ENCODE measurements at places on chromosomes 1 and 21.

- no peak for DNase-seq
Measured at GRCh38 chr1:157498736-157499090, 53.6 kb downstream of the FCRL5 start.

DNA sequence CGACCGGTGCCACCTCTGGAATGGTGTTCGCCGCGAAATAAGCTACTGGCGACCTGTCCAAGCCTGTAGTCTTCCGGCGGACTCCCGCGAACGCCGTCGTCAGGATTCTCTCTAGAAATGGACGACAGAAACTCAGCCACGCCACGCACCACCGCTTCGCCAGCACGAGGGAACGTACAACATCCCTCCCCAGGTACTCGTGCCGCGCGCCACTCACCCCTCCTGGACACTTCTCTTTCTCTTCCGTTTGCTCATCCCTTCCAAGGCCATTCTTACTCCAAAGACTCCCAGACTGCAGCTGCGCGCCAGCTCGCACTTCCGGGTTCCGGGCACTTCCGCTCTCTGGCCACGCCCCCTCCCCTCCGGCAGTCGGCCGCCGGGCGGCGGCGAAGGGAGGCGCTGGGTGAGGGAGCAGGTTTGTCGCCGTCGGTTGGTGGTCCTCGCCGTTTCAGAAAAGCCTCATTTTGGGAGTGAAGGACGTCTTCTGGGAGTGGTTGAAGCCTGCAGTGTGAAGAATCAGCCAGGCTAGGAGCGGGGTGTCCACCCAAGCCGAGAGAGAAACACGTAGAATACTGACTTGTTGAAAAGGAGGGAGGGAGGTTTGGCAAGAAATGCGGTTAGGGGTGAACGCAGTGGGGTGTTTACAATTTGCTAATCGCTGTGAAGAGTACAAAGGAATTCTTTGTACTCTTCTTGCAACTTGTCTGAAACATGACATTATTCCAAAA, at the start of gene RBM34:
Gene RBM34, minus strand, starts transcription at position 294 of the 728 bp plus-strand sequence. Its CDS starts 24 bp downstream, at position 270.
- peak; percentile 95 for DNase-seq

- DNase-seq: no peak
Measured at GRCh38 chr1:211632808-211633523, 42.5 kb downstream of the NEK2 start.

GRCh38 chr1:46413596-46413985, 19.5 kb downstream of the FAAH start:
- peak; percentile 53 for DNase-seq

GRCh38 chr1:11045428-11046269, 1.4 kb downstream of the MASP2 start:
- DNase-seq: no peak

DNA sequence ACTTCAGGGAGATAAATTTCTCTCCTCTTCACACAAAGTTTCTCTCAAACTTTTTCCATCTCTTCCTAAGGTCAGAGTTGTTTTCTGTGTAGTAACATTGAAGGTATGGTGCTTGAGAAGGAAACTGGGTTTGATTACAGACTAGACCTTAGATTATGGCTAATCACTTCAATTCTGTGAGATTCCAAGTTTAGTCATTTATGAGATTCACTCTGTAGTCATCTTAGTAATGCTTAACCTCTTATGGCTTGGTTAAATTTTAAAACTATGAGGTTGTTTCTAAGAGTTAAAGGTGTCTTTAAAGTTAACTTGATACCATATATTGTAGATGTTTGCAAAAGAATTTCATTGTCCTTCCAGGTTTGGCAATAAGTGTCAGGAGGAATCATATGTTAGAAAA, 1092.2 kb downstream of the KCNT2 start:
- DNase-seq: no peak

DNA sequence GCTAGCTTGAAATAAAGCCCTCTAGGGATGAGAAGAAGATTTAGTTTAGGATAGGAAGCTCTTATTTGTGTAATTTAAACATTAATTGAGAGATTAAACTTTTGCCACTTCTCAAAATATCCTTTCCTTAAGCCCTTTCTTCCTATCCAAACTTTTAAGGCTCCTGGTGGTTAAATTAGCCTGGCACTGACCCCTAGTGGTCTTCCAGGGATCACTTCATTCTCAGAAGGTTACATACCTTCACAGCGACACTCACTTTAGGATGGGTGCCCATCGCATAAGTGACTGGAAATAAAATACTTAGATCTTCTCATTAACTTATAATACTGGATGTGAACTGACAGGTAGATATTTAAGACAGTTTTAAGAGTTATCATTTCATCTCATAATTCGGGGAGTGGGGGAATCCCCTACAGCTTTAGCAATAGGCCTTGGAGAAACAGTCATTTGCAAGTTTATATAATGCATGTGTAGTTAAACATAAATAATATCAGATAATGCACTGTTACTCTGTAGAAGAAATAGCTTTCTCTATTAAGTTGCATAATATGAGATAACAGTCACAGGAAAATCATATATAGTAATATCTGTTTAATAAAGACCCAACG, 7.4 kb downstream of the LHX9 start:
- DNase-seq: peak; percentile 35

DNA sequence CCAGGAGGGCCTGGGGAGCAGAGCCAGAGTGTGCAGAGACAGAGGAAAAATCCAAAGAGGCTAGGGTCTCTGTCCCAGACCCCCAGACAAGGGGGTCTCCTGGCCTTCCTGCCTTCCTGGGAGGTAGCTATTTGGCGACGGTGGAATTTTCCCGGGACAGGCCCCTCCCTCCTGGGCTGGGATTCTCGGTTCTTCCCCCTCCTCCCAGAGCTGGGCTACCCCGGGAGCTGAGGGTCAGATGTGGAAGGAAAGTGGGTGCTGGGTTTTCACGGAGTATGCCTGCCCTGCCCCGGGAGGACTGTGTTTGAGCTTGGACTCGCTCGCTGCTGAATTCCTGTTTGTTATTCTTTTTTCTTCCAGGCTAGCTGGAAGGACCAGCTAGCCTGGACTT, 759 bp downstream of the AMPD2 start:
- peak; percentile 28 for DNase-seq

GRCh38 chr1:25738499-25738898, 61.5 kb upstream of the SELENON start:
- DNase-seq: no peak

- no peak for DNase-seq
Measured at GRCh38 chr1:113917400-113918082, 11.6 kb upstream of the HIPK1 start.

DNA sequence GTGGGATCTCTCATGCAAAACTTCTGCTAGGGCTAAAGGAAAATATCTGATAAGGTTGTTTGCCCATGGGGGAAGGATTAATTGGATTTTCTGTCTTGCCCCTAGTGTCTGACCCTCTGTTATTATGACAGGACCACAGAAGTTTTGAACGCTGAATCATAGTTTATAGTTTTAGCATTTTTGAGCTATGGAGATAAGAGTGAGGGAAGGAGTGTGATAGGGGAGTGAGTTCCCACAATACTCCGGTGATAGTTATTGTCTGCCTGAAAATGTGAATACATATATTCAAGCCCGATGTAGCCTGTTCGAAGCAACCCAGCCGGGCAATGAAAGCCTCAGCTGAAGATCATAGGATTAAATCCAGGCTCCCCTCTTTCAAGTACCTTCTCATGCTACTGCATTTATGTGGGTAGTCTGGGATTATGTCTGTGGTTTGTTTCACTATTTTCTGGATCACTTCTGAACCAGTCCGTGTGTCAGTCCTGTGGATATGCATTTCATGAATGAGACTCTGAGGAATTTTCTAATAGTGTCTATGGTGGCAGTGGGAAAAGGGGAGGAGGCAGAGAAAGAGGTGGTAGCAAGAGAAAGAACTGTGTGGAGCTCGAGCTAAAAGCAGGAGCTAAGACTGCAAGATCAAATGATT, 258.7 kb downstream of the DISC1 start:
- no peak for DNase-seq

- no peak for DNase-seq
Measured at GRCh38 chr1:18645747-18646090, 15.1 kb downstream of the PAX7 start.

DNA sequence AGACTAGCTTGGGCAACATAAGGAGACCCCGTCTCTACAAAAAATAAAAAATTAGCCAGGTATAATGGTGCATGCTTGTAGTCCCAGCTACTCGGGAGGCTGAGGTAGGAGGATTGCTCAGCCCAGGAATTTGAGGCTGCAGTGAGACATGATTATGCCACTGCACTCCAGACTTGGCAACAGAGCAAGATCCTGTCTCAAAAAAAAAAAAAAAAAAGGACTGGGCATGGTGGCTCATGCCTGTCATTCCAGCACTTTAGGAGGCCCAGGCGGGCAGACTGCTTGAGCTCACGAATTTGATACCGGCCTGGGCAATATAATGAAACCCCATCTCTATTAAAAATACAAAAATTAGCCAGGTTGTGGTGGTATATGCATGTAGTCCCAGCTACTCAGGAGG, 47.3 kb upstream of the BCL10 start:
- DNase-seq: no peak

DNA sequence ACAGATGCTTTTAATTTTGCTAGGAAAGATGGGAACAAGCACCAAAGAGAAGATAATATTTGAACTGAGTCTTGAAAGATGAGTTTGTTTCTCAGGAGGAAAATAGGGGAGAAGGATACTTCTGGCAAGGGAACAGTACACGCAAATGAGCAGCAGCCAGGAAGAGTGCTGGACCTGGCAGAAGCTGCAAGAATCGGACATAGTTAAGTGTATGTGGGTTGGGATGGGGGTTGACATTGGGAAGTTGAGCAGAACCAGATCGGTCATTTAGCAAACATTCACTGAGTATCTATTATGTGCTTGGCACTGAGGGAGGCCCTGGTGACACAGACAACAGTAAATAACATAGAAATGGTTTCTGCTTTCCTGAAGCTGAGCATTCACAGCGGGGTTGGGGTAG, 198.8 kb downstream of the PLPP3 start:
- no peak for DNase-seq

- no peak for DNase-seq
Measured at GRCh38 chr1:184031409-184032107, 6.0 kb downstream of the COLGALT2 start.

GRCh38 chr1:74943046-74943445, 191.1 kb upstream of the LHX8 start:
- no peak for DNase-seq

GRCh38 chr1:186682736-186683135, 2.5 kb upstream of the PTGS2 start:
- no peak for DNase-seq

DNA sequence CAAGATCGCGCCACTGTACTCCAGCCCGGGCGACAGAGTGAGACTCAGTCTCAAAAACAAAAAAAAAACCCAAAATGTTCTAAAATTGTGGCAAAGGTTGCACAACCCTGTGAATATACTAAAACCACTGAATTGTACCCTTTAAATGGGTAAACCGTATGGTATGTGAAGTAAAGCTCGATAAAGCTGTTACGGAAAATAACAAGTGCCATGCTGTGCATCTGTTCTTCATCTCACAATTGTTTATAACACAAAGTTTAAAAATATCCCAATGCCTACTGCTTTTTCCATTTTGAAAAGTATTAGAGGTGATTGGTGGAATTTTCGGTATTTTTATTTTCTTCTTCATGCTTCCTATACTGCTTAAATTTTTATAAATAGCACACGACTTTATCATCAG, 111.5 kb downstream of the ENAH start:
- DNase-seq: no peak

DNA sequence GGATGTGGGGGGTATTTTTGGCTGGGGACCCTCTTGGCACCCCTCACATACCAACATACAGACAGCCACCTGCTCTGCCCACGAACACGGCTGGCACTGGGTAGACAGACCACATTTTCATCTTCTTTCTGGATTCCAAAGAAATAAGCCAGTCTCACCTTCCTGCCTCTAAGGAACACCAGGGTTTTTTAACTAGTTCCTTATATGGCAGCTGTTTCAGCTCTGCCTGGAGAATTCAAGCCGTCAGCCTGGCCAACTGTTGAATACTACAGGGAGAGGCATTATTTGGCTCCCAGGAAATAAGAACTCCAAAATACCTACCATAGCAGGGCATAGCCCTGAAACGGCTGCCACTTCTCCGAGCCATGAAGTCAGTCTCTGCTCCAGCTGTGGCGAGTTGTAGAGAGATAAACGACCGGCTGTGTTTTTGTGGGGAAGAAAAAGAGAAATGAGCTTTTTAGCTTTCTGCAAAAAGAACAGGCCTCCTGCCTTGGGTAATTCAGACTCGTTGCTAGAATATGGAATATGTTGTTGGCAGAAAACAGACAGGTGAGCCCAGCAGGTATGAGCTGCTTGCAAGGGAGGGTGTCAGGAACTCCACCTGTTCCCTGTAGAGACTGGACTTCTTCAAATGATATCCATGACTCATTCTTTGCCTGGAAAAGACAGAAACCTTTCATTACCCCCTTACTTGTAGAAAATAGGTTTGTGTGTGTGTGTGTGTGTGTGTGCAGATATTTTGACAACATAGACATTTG, 51.8 kb downstream of the MT1HL1 start:
- DNase-seq: no peak

GRCh38 chr1:202571719-202572339, 138.4 kb downstream of the SYT2 start:
- DNase-seq: peak; percentile 29

- no peak for DNase-seq
Measured at GRCh38 chr1:184329962-184330868, 56.6 kb upstream of the C1orf21 start.

- no peak for DNase-seq
Measured at GRCh38 chr1:197782722-197783360, 7.6 kb upstream of the DENND1B start.

- no peak for DNase-seq
Measured at GRCh38 chr1:92843429-92844352, 11.9 kb downstream of the RPL5 start.

DNA sequence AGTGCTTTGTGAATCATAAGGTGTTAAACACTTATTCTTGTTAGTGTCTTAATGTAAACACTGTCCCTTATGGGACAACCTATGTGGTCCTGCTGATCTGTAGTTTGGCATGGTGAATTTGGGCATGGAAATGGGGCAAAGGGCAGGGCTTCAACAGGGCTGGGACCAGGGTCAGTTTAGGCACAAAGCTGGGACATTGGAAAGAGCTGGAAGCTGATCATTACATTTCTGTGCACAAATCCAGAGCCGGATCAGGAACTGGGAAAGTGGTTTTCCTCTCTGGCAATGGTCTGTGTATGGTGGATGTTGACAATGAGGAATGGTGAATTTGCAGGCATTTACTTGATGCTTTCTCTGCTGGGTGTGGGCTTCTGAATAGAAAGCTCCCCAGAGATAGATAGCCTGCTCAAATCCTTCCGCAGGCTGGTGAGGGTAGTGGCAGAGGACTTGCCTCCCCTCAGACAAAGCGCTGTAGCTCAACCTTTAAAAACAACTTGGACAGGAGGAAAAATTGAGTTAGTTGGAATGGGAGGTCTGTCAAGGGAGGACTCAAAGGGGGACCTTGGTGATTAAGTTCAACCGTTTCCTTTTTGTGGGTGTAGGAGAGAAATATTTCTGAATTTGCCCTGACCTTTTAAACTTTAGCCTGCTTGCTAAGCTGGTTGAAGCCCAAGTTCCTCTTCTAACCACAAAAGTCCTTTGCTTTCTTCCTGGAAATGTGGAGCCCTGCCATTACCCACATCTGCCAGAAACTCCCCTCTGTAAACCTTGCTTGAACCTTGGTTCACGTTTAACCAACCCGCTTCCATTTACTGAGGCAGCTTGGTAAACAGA, 35.3 kb downstream of the HLX start:
- no peak for DNase-seq

GRCh38 chr1:232883992-232884661, 66.3 kb upstream of the NTPCR start:
- DNase-seq: no peak

- DNase-seq: no peak
Measured at GRCh38 chr21:40053007-40053406, 185.8 kb downstream of the PCP4 start.

GRCh38 chr21:45150638-45151131, 76.3 kb downstream of the ADARB1 start:
- DNase-seq: no peak
